ENCODE measurements at places on chromosomes 7 and 10.

DNA sequence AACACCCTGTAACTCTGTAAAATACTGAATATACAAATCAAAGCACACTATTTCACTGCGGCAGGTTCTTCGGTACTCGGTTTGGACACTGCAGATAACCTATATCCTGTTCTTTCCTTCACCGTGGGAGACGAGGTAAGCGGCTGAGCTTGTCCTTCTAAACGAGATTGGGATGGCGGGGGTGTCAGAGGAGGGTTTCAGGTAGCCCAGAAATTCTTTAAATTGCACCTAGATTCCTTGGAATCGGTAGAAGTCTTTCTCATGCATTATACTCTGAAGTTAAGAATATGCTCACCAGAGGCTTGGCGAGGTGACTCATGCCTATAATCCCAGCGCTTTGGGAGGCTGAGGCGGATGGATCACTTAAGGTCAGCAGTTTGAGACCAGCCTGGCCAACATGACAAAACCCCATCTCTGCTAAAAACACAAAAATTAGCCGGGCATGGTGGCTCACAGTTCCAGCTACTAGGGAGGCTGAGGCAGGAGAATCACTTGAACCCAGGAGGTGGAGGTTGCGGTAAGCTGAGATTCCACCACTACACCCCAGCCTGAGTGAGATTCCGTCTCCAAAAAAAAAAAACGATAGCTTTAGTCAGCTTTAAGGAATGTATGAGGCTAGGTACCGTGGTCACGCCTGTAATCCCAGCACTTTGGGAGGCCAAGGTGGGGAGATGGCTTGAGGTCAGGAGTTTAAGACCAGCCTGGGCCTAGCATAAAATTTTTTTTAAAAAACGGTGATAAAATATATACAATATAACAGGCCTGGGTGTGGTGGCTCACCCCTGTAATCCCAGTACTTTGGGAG is 10.1 kb upstream of the LAT2 start:
- peaks cover 29% of the 10 kb centered on the region for H3K36me3 ChIP-seq
- no peak for DNase-seq
- H3K27ac ChIP-seq, result no peak overlapping the region
- H3K27me3 ChIP-seq, result no peaks in the 10 kb centered on the region
- no peak overlapping the region for H3K4me3 ChIP-seq

- no peak overlapping the region for H3K4me3 ChIP-seq
- no peak overlapping the region for H3K27ac ChIP-seq
- no peaks in the 10 kb centered on the region for H3K4me1 ChIP-seq
- H3K36me3 ChIP-seq, result peaks cover 22% of the 10 kb centered on the region
- no peak for DNase-seq
- no peaks in the 10 kb centered on the region for H3K27me3 ChIP-seq
These were observed 156.5 kb upstream of the NPS start for GRCh38 chr10:127392351-127393235.

DNA sequence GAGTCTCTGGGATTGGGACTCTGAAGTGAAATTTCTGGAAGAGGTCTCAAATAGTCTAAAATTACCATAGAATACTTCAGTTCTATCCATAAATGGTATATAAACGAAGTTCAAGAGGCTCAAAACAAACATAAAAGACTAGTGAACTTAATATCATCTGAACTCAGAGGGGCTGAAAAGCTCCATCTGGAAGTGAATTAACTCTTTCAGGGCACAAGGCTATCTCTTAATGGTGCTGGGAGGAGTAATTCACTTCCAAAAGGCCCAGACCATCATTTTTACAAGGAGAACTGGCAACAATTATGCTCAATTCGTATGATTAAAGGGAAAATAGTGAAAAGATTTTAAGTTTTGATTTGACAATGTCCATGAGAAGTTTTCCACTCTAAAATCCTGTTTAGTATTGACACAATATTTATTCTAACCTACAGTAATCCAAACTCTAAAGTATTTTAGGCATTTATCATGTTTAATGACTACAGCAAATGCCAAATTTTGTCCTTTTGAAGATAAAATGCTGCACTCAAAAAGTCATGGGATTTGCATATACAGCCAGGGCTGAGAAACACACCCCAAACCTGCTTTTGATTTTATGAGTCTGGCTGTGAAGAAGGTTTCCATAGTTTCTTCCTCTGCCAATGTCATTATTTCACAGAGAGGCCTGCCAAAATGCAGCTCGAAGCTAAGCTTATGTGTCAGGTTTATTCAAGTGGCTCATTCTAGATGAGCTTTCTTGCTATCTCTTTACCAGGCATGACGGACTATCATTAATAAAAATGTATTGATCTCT is 143.9 kb downstream of the HIBADH start:
- no peak overlapping the region for H3K4me3 ChIP-seq
- peaks cover 23% of the 10 kb centered on the region for H3K4me1 ChIP-seq
- no peak for DNase-seq
- H3K27me3 ChIP-seq, result no peaks in the 10 kb centered on the region
- H3K27ac ChIP-seq, result no peak overlapping the region
- no peaks in the 10 kb centered on the region for H3K36me3 ChIP-seq

DNA sequence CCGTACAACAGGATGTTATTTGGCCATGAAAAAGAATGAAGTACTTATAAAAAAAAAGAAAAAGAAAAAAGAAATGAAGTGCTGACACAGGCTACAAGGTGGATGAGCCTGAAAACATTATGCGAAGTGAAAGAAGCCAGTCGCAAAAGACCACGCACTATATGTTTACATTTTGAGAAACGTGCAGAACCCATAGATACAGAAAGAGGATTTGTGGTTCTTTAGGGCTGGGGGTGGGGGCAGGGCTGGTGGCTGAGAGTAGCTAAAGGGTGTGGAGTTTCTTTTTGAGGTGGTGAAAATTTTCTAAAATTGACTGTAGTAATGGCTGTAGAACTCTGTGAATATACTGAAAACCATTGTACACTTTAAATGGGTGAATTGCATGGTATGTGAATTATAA is 86.0 kb upstream of the FAM20C start:
- H3K4me3 ChIP-seq, result no peak overlapping the region
- H3K27ac ChIP-seq, result no peak overlapping the region
- H3K27me3 ChIP-seq, result no peaks in the 10 kb centered on the region
- no peaks in the 10 kb centered on the region for H3K4me1 ChIP-seq
- no peaks in the 10 kb centered on the region for H3K36me3 ChIP-seq

DNA sequence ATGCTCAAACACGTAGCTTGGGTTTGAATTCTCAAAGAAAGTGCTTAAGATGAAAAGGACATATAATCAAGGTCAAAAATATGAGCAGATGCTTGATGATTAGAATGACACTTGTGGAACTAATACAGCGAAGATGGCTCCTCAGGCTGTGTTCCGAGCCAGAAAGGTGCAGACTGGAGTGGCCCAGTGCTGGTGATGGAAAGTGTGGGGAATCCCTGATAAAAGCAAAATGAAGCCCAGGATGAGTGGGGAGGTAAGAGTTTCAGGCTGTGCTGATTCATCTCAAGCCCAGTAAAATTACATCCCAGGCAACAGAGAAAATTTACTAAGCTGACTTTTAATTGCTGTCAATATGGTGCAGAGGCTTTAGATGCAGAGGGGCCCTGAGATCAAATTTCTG is 77.8 kb upstream of the IKZF1 start:
- no peak for DNase-seq
- no peaks in the 10 kb centered on the region for H3K27me3 ChIP-seq
- no peak overlapping the region for H3K27ac ChIP-seq

GRCh38 chr7:50228148-50228547 is 76.4 kb upstream of the IKZF1 start:
- DNase-seq, result no peak
- H3K27ac ChIP-seq, result no peak overlapping the region
- H3K4me3 ChIP-seq, result no peak overlapping the region
- H3K4me1 ChIP-seq, result no peaks in the 10 kb centered on the region
- H3K27me3 ChIP-seq, result no peaks in the 10 kb centered on the region

DNA sequence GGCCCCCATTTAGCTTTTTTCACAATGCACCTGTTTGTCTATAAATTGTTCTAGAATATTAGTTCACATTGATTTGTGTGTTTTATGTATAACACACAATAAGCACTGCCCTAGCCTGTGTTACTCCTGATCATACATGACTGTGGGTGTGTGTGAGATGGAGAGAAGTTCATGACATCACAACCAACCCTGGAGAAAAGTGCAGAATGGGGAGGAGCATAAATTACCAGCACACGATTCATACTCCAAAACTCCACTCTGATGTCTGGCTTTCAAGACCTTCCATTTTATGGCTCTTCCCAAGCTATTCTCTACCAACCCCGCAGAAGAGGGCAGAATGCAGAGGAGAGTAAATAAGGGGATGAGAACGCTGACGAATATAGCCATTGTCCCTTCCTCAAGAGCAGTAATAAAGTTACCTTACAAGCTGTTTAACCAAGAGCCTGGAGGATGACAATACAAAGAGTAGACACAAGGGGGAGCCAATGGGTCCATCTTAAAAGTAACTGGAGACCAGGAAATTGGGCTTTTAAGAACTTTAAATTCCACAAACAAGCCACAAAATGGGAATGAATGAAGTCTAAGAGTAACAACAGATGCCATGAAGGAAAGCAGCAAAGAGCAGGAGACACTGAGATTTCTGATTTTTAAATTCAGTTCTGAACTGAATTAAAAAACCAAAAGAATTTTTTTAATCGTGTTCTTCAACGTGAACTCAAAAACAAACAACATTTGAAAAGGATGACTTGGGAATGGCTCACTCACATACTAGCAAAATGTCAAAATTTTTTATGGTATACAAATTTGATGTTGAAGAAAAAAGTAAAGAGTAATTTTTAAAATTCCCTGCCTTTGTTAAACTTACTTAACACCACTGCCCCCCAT is 159.6 kb downstream of the PARD3 start:
- H3K27ac ChIP-seq, result no peak overlapping the region
- no peak for DNase-seq
- H3K27me3 ChIP-seq, result no peaks in the 10 kb centered on the region
- H3K36me3 ChIP-seq, result no peaks in the 10 kb centered on the region

GRCh38 chr7:108911016-108911415 is 341.3 kb downstream of the DNAJB9 start:
- H3K27me3 ChIP-seq, result no peaks in the 10 kb centered on the region
- no peaks in the 10 kb centered on the region for H3K36me3 ChIP-seq
- no peak overlapping the region for H3K4me3 ChIP-seq
- H3K4me1 ChIP-seq, result no peaks in the 10 kb centered on the region
- DNase-seq, result no peak

- no peak overlapping the region for H3K4me3 ChIP-seq
- no peak overlapping the region for H3K27ac ChIP-seq
- no peak for DNase-seq
These were observed 17.1 kb downstream of the IKZF1 start for GRCh38 chr7:50321487-50322067.

GRCh38 chr7:50838675-50839377 is 56.1 kb upstream of the GRB10 start:
- no peaks in the 10 kb centered on the region for H3K36me3 ChIP-seq
- H3K27ac ChIP-seq, result no peak overlapping the region
- H3K4me1 ChIP-seq, result no peaks in the 10 kb centered on the region
- no peak for DNase-seq
- H3K27me3 ChIP-seq, result no peaks in the 10 kb centered on the region
- H3K4me3 ChIP-seq, result no peak overlapping the region

GRCh38 chr10:2891073-2891769 is 176.1 kb upstream of the PFKP start:
- H3K27ac ChIP-seq, result no peak overlapping the region
- no peak for DNase-seq
- no peak overlapping the region for H3K4me3 ChIP-seq
- H3K36me3 ChIP-seq, result no peaks in the 10 kb centered on the region
- H3K27me3 ChIP-seq, result no peaks in the 10 kb centered on the region

DNA sequence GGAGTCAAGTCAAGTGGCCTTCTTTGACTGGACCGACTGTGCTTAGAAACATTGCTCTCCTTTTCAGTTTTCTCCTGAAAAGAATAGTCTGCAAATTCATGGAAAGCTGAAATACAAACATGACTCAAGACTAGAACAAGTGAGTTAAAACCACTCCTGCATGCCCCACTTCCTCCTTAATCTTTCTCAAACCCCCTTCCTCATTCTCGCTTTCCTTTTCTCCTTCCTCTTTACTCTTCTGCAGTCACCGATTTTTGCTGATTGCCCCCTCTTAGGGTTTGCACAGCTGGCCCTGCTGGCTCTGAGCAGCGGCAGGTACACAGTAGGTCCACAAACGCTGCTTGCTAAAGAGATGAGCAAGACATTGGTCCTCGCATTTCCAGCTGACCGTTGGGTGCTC is 34.8 kb upstream of the MKI67 start:
- no peak overlapping the region for H3K4me3 ChIP-seq
- H3K4me1 ChIP-seq, result no peaks in the 10 kb centered on the region
- H3K27ac ChIP-seq, result no peak overlapping the region
- peaks cover 30% of the 10 kb centered on the region for H3K27me3 ChIP-seq

DNA sequence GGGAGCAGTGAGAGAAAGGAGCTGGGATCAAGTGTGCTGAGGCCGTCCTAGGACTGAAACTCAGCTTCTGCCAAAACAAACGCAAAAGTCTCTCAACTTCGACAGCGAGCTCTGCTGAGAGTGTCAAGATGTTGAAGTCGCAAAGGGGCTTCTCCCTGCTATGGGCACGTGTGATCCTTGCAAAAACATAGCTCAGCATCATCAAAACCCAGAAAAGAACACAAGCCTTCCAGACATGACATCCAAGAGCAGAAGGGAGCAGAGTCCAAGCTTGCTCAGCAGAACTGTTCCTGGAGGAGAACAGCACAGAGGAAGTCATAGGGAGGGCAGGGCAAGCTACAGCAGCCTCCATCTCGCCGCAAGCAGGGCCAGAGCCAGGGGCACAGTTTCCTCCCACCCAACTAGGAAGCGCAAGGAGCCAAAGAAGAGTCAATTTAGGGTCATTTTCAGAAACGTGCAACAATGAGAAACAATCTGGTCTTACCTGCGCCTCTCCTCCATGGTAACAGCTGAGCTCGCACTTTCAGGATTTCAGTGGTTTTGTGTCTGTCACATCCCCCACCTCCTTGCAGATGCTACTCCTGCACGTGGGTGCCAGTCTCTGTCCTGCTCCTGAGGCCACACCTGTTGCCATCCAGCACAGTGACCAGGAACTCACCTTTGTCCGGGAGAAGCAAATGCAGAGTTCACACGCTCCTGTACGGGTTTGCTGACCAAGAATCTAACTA is 113.9 kb downstream of the DIP2C start:
- H3K27ac ChIP-seq, result no peak overlapping the region
- H3K36me3 ChIP-seq, result no peaks in the 10 kb centered on the region
- no peaks in the 10 kb centered on the region for H3K27me3 ChIP-seq
- DNase-seq, result no peak
- peaks cover 12% of the 10 kb centered on the region for H3K4me1 ChIP-seq

All from suprapubic skin (tissue), 4 donors.